Breast epithelium (tissue), 4 donors: ENCODE measurements at places on chromosomes 1 and 21. TPM values are rescaled to one million over a fixed set of nuclear protein-coding genes. Genes with fewer than 3 reads are reported as not detected.
A peak's percentile ranks its signal among the peaks of the same experiment; 100 is the strongest.

MIXL1 gene
- total RNA-seq, result not detected

NBPF4 gene
- total RNA-seq, result 0.33 TPM

TNNT2 gene
- 2.6 TPM for total RNA-seq

CD2 gene
- total RNA-seq, result 3.9 TPM

- no peak overlapping the region for H3K27ac ChIP-seq
- no peaks in the 10 kb centered on the region for H3K4me1 ChIP-seq
- no peak for DNase-seq
- no peak overlapping the region for H3K4me3 ChIP-seq
- H3K27me3 ChIP-seq, result no peaks in the 10 kb centered on the region
- H3K36me3 ChIP-seq, result no peaks in the 10 kb centered on the region
These were observed 400.7 kb downstream of the NEGR1 start for GRCh38 chr1:71881611-71882010.

DNA sequence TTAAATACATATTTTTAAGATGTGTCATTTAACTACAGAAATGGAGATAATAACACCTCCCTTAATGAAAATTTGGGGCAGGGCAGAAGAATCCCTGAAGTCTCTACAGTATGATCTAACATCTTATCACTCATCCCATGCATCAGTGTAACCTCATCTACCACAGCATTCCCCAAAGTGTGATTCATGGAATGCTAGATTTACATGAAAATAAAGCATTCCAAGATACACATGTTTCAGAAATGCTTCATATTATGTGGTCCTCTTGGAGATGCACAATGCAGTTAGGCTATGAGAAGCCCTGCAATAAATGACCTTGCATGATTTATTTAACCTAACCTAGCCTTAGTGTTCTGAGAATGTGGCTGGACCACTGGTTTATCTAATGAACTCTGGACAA is 166.9 kb upstream of the SYT6 start:
- DNase-seq, result no peak
- H3K27me3 ChIP-seq, result no peaks in the 10 kb centered on the region
- no peaks in the 10 kb centered on the region for H3K4me1 ChIP-seq
- H3K36me3 ChIP-seq, result no peaks in the 10 kb centered on the region
- no peak overlapping the region for H3K27ac ChIP-seq
- H3K4me3 ChIP-seq, result no peak overlapping the region

GRCh38 chr21:32423320-32424190 is 11.0 kb downstream of the EVA1C start:
- H3K36me3 ChIP-seq, result no peaks in the 10 kb centered on the region
- peaks cover 2% of the 10 kb centered on the region for H3K4me1 ChIP-seq
- no peak for DNase-seq
- H3K27me3 ChIP-seq, result no peaks in the 10 kb centered on the region
- no peak overlapping the region for H3K27ac ChIP-seq

DNA sequence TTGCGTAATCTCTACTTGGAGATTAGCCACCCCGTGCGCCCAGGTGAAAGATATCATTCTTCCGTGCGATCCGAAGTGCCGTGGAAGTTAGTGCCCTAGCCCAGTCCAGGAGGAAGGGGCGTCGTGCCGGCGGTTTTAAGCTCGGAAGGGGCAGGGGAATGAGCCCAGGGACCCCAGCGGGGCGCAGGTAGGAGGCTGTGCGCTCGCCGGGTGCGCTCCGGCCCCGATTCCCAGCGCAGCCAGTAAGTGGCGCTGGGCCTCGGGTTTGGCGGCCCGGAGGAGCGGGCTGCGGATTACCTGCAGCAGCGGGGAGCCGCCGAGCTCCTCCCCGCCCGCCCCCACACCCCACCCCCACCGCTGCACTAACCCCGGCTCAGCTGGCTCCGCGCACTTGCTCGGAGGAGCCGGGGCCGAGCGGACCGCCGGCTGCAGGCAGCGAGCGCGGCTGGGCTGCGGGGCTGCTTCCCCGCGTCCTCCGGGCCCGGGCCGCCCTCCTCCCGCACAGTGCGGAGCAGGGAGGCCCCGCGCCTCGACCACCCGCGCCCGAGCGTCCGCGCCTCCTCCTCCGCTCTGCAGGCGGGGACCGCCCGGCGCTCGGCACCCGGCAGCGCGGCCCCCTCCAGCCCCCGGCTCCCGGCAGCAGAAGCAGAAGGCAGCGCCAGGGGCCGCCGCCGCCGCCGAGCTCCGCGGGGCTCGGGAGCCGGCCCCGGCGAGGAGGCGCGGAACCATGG is at the start of gene RYR2:
Gene RYR2 (plus strand): TSS at position 390 of the 731 bp plus-strand sequence. CDS start 338 bp downstream, at position 728.
- peak within 1 kb of the TSS; percentile 58 for H3K4me3 ChIP-seq
- no peak within 1 kb of the TSS for H3K27ac ChIP-seq
- no peaks in the 10 kb centered on the region for H3K36me3 ChIP-seq
- DNase-seq, result no peak
- no peaks in the 10 kb centered on the region for H3K4me1 ChIP-seq

DNA sequence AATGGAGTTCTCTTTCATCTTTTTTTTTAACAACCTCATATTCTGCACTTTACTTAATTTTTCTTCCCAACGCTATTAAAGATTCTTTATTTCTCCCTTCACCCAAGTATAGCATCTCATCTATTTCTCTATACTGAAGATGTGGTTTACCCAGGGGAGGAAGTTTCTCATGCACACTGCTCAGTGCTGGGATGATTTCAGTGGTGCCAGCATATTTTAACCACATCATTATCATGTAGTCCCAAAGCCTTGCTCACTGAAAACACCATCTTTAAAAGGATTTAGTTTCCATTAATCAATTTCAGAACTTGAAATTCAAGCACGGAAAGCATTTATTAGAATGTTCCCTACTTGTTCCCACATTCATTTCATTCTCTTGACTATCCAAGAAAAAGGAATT is 725.7 kb downstream of the USP25 start:
- no peaks in the 10 kb centered on the region for H3K4me1 ChIP-seq
- H3K4me3 ChIP-seq, result no peak overlapping the region
- H3K36me3 ChIP-seq, result no peaks in the 10 kb centered on the region
- no peak overlapping the region for H3K27ac ChIP-seq

GRCh38 chr1:245842106-245842505 is 665.0 kb downstream of the SMYD3 start:
- no peaks in the 10 kb centered on the region for H3K36me3 ChIP-seq
- no peak overlapping the region for H3K4me3 ChIP-seq
- no peaks in the 10 kb centered on the region for H3K27me3 ChIP-seq
- no peak for DNase-seq

DNA sequence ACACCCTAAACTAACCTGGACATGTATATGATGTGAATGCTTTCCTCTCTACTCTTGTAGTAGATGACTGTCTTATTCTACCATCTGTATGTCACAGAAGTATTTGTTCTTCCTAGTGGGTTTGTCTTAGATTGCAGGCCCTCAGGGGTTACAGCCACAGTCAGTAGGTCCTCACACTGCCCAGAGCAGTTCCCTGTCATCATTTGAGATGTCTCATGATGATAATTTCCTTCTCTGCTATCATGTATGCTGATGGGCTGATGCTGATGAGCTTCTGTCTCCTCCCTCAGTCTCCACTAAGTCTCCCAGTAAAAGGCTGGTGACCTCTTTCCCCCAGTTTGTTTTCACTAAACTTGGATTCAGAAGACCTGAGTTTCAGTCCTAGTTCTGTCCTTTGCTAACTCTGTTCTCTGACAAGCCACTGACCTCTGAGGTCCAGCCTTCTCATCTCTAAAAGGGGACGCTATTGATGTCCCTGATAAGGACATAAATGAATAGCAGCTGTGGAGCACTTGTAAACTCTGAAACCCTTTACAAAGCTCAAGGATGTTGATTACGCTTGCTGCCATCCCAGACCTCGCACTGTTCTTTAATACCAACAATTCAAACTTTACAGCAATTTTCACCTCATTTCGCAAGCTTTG is 3.1 kb upstream of the ETV3 start:
- H3K27ac ChIP-seq, result no peak overlapping the region
- peaks cover 6% of the 10 kb centered on the region for H3K4me1 ChIP-seq
- H3K36me3 ChIP-seq, result no peaks in the 10 kb centered on the region
- no peak overlapping the region for H3K4me3 ChIP-seq

DNA sequence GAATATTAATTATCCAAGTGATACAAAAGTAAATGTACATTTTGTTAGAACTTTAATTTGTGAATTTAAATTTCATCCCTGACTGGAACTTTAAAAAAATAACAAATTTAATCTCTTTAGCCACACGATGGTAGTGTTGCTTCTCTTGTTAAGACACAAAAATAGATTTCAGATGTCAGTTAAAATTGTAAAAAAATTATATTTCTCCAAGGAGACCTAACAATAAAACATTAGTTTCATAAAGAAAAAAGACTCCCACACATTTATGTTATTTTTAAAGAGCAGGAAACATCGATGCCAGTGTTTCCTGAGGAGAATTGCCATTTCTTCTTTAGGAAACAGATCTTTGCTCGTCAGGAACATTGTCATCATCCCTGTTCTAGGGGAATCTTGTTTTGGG is 74.0 kb upstream of the DEPDC1 start:
- no peak overlapping the region for H3K4me3 ChIP-seq
- no peaks in the 10 kb centered on the region for H3K4me1 ChIP-seq
- no peaks in the 10 kb centered on the region for H3K27me3 ChIP-seq
- DNase-seq, result no peak
- no peak overlapping the region for H3K27ac ChIP-seq
- H3K36me3 ChIP-seq, result no peaks in the 10 kb centered on the region

DNA sequence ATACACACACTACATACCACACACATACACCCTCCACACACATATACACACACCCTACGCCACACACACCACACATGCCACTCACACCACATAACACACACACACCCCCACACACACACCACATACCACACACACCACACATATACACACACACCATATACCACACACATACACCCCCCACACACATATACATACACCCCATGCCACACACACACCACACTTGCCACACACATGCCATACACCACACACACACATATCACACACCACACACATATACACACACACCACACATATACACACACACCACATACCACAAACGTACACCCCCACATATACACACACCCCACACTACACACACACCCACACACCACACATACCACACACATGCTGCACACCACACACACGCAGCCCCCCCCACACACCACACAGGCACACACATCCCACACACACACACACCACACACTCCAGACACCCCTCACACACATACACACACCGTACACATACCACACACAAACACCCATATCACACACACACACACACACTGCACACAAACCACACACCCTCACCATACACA is 76.7 kb upstream of the TMPRSS2 start:
- H3K36me3 ChIP-seq, result no peaks in the 10 kb centered on the region
- DNase-seq, result peak; percentile 31
- no peaks in the 10 kb centered on the region for H3K4me1 ChIP-seq

DNA sequence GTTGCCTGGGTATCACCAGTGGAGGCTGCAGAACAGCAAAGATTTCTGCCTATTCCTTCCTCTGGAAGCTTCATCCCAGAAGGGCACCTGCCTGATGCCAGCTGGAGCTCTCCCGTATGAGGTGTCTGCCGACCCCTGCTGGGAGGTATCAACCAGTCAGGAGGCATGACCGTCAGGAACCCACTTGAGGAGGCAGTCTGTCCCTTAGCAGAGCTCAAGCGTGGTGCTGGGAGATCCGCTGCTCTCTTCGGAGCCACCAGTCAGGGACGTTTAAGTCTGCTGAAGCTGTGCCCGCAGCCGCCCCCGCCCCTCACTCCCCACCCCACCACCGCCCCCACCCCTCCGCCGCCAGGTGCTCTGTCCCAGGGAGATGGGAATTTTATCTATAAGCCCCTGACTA is 23.1 kb upstream of the HFM1 start:
- no peaks in the 10 kb centered on the region for H3K4me1 ChIP-seq
- H3K4me3 ChIP-seq, result no peak overlapping the region
- no peaks in the 10 kb centered on the region for H3K36me3 ChIP-seq
- no peak overlapping the region for H3K27ac ChIP-seq
- no peak for DNase-seq

DNA sequence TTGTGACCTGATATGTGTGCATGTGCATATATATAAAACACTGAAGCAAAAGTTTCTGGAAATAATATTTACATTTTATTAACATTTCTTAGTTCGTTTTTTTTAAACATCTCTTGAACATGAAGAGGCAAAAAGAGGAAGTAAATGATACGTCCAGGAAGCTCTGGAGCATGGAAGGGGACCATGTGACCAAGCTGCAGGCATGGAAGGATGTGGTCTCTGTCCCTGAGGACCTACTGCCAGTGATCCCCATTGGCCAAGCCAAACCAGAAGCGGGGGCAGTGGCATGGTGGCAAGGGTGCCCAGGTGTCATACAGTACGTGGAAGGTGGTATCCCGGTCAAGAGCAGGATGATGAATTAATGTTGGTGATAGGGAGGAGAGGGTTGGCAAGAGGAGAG is 268.3 kb upstream of the PROX1 start:
- H3K4me3 ChIP-seq, result no peak overlapping the region
- H3K36me3 ChIP-seq, result no peaks in the 10 kb centered on the region
- H3K4me1 ChIP-seq, result no peaks in the 10 kb centered on the region
- no peak for DNase-seq
- H3K27me3 ChIP-seq, result no peaks in the 10 kb centered on the region

DNA sequence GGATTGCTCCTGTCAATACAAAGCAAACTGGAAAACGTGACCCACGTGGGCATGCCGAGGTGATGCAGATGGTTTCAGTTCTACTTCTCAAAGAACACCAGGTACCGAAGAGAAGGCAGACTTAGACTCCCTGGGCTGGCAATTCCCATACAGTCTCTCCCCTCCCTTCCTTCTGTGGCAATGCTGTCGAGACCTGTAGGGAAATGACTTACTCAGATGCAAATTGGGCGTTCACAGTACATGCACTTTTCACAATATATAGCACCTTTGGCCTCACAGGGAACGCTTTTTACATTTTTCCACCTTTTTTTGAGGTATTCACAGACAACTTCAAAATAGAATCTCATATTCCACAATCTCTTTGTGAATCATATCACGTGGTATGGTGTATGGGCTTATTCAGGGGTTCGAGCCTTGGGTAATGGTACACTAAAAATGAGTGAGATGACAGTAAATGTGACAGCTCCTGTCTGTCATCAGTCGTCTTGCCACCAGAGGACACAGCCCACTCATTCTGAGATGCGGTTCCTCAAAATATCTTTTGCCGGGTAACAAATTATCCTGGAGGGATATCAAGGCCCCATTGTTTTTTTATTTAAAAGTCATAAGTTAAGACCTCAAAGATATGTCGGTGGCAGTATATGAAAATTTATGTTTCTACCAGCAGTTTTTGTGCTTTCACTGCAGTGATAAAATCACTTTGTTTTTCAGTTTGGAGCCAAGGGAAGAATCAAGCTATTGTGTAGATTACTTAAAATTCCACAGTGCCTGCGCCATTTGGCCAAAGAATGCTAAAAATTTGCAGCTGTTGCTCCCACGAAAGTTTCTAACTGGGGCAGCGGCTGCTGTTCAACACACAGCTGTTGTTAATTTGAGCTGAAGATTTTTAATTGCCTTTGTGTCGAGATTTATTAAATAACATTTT is 168.4 kb downstream of the ZZZ3 start:
- H3K4me3 ChIP-seq, result no peak overlapping the region
- DNase-seq, result no peak
- H3K27ac ChIP-seq, result peak overlapping the region; percentile 76
- no peaks in the 10 kb centered on the region for H3K27me3 ChIP-seq
- H3K36me3 ChIP-seq, result no peaks in the 10 kb centered on the region
